Activated CD8-positive, alpha-beta memory T cell treated with anti-CD3 and anti-CD28 coated beads, Interleukin-2, amount 50 U/mL, for 4 hours (primary cell): ENCODE measurements at places on chromosomes 16 and 17.

DNA sequence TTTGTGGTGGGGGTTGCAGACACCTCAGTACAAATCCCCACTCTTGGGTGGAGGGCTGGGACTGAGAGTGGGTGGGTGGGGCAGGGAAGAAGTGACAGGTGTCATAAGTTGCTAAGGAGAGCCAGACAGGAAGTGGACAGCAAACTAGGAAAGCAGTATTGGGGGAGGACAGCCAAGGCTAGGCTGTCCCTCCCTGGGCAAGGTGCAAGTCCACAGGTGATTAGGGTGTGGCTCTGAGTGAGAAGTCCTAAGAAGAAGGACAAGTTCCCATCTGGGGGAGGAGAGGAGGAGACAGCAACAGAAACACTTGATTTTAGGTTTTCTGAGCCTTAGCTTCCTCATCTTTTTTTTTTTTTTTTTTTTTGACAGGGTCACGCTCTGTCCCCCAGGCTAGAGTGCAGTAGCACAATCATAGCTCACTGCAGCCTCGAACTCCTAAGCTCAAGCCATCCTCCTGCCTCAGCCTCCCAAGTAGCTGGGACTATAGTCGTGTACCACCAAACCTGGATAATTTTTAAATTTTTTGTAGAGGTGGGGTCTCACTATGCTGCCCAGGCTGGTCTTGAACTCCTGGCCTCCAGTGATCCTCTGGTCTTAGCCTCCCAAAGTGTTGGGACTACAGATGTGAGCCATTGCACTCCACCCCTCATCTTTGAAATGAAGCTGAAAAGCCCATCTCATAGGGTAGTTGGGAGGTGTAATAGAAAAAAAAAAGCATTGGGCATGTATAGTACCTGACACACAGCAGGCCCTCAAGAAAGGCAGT lies 2.5 kb downstream of the MAPK3 start:
- DNase-seq: no peak

- no peak for DNase-seq
Measured at GRCh38 chr17:29645515-29646051, 22.9 kb upstream of the CORO6 start.

- no peak for DNase-seq
Measured at GRCh38 chr17:8360751-8361150, 15.8 kb downstream of the KRABD2 start.

GRCh38 chr16:27291106-27291505 lies 22.5 kb upstream of the NSMCE1 start:
- no peak for DNase-seq

GRCh38 chr17:37098152-37098551 lies 149.4 kb downstream of the AATF start:
- no peak for DNase-seq
